ENCODE measurements at places on chromosomes 16 and 17.

DNA sequence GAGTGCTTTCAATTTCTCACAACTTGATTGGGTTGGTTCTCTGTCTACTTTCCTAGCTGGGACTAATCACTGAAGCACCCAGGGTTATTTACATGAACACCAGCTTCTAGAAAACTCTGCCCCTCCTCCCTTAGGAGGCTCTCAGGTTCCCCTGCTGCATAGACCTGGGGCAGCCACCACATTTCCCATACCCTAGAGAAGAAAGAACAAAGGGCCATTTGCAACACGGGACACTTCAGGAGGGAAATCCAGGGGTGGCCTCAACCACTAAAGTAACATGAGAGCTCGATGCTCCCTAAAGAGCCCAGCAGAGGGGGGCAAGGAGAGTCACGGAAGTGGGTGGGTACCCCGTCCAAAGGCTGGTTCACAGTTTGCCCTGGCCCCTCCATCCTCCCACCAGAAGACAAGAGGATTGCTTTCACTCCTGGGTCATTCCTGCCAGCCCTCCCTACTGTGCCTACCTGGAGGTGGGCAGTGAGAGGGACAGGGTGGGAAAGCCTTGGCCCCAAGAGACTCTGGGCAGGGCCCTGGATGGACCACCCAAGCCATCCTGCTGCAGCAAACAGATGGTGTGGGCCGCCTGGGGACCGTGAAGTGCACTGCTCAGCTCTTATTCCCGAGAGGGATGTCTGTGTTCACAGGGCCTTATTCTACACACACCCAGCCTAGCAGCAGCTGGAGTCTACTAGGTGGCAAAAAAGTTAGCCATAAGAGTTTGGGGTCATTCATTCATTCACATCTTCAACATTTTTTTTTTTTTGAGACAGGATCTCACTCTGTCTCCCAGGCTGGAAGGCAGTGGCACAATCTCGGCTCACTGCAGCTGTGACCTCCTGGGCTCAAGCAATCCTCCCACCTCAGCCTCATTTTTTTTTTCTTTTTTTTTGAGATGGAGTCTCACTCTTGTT, 392.1 kb downstream of the SOX9 start:
- no peak for DNase-seq

DNA sequence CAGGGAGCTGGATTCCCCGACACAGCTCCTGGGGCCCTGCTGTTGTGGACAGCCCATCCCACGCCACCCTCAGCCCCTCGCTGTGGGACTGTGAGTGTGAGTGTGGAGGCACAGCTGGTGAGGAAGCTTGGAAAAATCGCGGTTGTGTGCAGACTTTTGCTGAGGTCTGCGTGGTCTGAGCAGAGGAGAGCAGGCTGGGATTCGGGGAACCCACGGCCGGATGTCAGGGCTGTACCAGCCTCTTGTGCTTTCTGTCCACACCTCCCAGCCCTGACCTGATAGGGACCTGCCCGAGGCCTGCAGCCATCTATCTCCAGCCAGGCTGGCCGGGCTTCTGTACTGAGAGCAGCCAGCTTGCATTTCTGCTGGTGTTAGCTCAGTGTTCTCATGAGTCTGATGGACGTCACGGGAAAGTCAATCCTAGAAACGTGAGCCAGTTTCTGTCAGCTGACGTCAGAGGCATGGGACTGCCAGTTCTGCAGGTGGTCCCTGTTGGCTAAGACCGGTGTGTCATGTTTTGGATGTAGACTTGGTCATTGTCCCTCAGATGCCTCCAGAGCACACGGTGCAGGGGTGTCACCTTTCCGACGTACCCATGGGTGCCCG, 72.8 kb upstream of the ZNF750 start:
- no peak for DNase-seq

- no peak for DNase-seq
These were observed 2.7 kb downstream of the RNF43 start for GRCh38 chr17:58414596-58414997.

- DNase-seq = no peak
These were observed 3.6 kb downstream of the CBX8 start for GRCh38 chr17:79792984-79793923.

DNA sequence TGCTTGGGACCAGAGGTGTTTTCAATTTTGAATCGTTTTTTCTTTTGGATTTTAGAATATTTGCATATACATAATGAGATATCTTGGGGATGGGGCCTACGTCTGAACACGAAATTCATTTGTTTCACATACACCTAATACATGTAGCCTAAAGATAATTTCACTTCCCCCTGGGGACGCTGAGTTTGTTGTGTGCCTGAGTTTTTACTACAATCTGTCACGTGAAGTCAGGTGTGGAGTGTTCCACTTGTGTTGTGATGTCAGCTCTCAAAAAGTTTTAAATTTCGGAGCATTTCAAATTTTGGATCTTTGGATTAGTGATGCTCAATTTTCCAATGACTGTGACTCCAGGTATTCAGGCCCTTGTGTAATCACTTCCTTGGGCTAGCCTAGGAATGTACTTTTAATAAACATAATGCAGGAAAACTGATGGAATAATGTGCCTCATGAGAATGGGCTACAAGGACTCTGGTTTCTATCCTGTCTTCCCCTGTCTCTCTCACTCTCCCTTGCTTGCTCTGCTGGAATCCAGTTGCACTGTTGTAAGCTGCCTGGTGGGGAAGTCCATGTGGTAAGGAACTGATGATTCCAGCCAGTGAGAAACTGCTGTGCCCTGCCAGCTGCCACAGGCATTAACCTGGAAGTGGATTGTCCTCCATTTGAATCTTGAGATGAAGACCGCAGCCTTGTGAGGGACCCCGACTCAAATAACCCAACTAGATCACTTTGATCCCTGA, 403.8 kb downstream of the SHISA9 start:
- no peak for DNase-seq

- DNase-seq = no peak
These were observed 80.0 kb downstream of the MARCHF10 start for GRCh38 chr17:62727916-62728672.

- DNase-seq = peak; percentile 44
These were observed 1.5 kb downstream of the COL1A1 start for GRCh38 chr17:50199803-50200456.

- DNase-seq = no peak
These were observed 112.5 kb upstream of the HLF start for GRCh38 chr17:55152236-55152635.

- no peak for DNase-seq
These were observed at the start of gene WSCD1 for GRCh38 chr17:6069539-6070429. Gene WSCD1, plus strand, starts transcription at chr17:6070379. Its CDS starts 10,280 bp downstream, at chr17:6080659.

DNA sequence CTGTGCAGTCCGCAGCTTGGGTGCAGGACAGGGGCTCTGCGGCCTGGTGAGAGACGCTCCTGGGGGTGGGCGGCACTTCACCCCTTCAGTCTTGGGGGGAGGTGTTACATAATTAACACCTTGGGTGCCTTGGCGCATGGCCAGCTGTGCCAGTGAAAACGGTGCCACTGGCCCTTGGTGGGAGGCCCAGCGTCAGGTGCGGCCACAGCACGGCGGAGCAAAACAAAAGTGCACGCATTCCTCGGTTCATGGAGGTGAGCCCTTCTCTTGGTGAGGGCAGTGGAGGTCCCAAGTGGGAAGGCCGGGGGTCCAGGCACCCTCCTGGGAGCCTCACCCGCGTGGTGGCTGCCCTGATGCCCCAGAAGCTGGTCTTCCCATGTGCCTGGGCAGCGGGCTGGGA, 89.8 kb downstream of the ENGASE start:
- DNase-seq = no peak

- no peak for DNase-seq
These were observed 31.7 kb downstream of the ZFPM1 start for GRCh38 chr16:88484505-88485365.

DNA sequence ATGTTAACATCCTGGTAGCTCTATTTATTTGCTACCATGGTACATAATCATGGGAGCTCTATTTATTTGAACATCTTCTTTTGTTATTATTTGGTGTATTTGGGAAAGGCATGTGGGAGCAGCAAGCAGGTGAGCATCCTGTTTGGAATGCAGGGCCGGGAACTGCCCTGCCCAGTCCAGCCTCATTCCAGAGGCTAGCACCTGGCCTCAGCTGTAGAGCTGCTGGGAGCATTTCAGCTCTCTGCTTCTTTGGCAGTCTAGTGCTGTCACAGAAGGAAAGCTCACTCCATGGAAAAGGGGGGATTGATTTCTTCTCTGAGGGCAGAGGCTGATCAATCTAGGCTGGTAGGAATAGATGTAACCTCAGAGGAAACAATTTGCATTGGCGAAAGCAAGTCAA, 112.5 kb downstream of the WWOX start:
- DNase-seq = no peak

DNA sequence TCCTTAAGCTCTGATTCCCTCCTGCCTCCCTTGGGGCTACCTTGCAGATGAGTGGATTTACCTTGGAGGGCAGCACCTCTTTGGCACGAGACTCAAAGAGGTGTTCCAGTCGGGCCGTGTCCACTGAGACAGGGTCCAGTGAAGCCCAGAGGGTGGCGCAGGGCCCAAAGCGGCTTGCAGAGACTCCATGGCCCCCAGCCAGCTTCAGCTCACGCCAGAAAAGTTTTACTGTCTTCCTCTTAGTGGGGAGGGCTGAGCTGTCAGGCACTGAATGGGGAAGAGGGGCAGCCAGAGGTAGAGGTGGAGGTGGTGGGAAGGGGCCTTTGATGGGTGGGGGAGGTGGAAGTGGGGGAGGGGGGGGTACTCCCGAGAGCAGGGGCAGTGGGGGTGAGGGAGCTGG, 6.7 kb downstream of the TMEM208 start:
- DNase-seq = no peak

DNA sequence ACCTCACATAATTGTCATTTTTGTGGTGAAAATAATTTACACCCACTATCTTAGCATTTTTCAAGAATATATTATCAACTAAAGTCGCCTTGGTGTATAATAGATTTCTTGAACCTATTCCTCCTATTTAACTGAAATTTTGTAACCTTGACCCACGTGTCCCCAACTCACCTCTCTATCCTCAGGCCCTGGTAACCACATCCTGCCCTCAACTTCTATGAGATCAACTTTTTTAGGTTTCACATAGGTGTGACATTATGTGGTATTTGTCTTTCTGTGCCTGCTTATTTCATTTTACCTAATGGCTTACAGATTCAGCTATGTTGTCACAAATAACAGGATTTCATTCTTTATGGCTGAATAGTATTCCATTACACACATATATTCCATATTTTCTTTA, 73.0 kb upstream of the CNTNAP4 start:
- no peak for DNase-seq

DNA sequence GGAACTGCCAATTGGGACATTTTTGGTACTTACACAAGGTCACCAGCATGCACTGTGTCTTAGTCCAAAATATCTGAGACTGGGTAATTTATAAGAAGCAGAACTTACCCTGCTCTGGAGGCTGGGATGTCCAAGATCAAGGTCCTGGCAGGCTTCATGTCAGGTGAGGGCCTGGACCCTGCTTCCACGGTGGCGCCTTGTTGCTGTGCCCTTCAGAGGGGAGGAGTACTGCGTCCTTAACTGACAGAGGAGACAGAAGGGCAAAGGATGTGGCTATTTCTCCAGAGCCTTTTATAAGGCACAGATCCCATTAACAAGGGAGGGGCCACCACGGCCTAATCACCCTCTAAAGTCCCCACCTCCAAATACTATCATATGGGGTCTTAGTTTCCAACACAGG, 178.9 kb downstream of the C16orf95 start:
- no peak for DNase-seq

- DNase-seq = no peak
These were observed 4.0 kb upstream of the LMF1 start for GRCh38 chr16:974611-975261.

GRCh38 chr16:78285437-78285922, 186.0 kb downstream of the WWOX start:
- no peak for DNase-seq

DNA sequence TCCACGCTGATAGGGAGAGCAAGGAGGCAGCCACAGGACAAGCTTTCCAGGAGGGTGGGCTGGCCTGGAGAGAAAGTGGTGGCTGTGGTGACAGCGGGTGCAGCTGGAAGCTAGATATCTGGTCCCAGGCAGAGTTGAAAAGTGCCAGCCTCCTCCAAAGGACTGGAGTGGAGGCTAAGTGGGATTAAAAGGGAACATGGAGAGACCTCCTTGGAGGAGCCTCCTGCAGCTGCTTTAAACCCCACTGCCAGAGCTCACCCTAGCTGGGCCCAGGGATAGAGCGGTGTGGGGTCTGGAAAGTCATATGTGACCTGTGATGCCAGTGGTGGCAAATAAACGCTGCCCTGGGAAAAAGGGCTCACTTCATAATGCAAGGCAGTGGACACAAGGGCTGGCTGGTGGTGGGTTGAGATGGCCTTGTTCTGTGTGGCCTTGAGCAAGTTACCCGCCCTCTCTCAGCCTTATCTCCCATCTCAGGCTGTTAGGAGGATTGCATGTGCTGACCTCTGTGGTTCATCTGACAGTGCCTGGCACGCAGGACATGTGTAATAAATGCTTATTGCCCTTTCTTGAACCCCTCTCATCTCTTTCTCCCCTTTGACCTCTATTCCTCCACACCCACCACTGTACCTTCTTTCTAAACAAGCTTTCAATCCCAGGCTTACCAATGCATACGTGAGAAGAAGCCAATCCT, 61.0 kb upstream of the LGALS9 start:
- no peak for DNase-seq

GRCh38 chr17:44061446-44061845, 5.0 kb downstream of the LSM12 start:
- DNase-seq = no peak

DNA sequence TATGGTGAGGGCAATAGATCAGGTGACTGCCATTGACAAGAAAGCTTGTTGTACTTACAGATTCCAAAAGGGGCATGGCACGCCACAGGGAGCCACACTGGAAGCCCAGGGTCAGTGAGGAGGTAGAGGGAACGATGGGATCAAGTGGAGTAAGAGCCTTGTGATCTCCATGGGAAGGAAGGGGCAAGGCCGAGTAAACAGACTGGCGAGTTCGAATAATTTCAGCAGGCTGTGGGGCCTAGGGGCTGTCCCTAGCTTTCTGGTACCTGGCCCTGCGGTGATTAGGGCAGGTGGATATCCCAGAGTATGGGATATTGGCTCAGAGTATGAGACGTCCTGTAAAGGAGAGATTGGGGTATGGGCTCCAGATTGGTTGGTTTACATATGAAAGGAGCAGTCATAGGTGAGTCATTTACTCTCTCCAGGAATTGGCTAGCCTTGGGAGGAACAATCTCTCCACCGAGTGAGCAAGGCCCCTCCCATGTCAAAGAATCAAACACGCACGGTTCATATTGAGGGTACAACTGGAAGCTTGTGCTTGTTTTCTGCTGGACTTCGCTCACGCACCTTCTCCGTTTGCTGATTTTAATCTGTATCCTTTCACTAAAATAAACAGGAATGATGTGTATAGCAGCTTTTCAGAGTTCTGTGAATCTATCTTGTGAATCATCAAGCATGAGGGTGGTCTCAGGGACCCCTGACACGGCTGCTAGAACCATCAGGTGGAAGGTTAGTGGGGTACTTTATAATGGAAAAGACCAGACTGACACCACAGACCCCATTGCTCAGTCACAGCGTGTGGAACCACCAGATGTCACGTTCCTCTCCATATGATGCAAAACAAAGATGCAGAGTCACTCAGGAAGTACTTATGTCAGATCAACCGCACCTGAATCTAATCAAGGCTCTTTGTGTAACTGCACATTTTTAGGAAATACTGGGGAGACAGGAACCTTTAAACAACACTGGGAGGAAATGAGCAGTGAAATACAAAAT, 27.9 kb downstream of the GABARAPL2 start:
- no peak for DNase-seq

Data from activated T-cell treated with anti-CD3 and anti-CD28 coated beads for 4 hours (primary cell).